ENCODE measurements at places on chromosomes 3 and 15. TPM values are rescaled to one million over a fixed set of nuclear protein-coding genes. Genes with fewer than 3 reads are reported as not detected.

- no peaks in the 10 kb centered on the region for H3K36me3 ChIP-seq
- no peak overlapping the region for H3K27ac ChIP-seq
- no peak for DNase-seq
- H3K4me1 ChIP-seq = peaks cover 5% of the 10 kb centered on the region
These were observed 69.1 kb downstream of the P3H2 start for GRCh38 chr3:190051641-190052040.

GRCh38 chr3:5136211-5136918 lies 14.3 kb downstream of the ARL8B start:
- no peak overlapping the region for H3K4me3 ChIP-seq
- H3K27me3 ChIP-seq = no peaks in the 10 kb centered on the region
- H3K36me3 ChIP-seq = no peaks in the 10 kb centered on the region
- DNase-seq = no peak

The SLC9C1 gene
- total RNA-seq = not detected

- no peak for DNase-seq
- H3K27ac ChIP-seq = no peak overlapping the region
- no peaks in the 10 kb centered on the region for H3K27me3 ChIP-seq
- no peaks in the 10 kb centered on the region for H3K4me1 ChIP-seq
- H3K4me3 ChIP-seq = no peak overlapping the region
- H3K36me3 ChIP-seq = no peaks in the 10 kb centered on the region
These were observed 74.2 kb downstream of the NMD3 start for GRCh38 chr3:161295325-161295724.

The TMCO5A gene
- not detected for total RNA-seq

The CLDN1 gene
- not detected for total RNA-seq

GRCh38 chr3:41137686-41138111 lies 61.6 kb upstream of the CTNNB1 start:
- no peak for DNase-seq
- H3K4me3 ChIP-seq = no peak overlapping the region
- H3K27ac ChIP-seq = no peak overlapping the region
- H3K4me1 ChIP-seq = no peaks in the 10 kb centered on the region
- H3K27me3 ChIP-seq = no peaks in the 10 kb centered on the region
- no peaks in the 10 kb centered on the region for H3K36me3 ChIP-seq

DNA sequence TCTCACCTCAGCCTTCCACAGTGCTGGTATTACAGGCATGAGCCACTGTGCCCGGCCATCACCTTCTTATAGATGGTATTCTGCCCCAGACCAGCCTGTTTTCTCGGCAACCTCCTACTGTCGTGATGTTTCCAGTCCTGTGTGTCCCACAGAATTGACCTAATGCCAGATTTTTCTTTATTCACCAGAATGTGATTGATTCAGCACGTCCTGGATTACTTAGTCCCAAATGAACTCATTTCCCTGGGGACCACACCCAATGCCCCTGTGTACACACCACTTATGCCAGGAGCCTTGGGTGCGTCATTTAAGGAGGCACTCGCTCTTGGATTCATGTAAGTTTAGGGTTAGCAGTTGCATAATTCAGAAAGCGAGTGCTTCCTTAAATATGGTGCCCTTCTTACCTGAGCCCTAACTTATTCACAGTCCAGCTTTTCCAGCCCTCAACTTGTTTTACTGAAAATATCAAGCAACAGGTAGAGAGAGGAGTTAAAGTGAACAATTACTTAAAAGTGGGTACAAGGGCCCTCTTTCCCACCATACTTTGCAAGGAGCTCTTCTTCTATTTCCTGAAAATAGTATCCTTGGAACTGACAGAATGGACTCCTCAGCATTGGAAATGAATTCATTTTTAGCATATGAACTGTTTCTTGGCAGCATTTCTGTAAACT lies 64.6 kb upstream of the UBE2E1 start:
- no peaks in the 10 kb centered on the region for H3K27me3 ChIP-seq
- DNase-seq = no peak
- no peaks in the 10 kb centered on the region for H3K36me3 ChIP-seq
- no peak overlapping the region for H3K4me3 ChIP-seq

DNA sequence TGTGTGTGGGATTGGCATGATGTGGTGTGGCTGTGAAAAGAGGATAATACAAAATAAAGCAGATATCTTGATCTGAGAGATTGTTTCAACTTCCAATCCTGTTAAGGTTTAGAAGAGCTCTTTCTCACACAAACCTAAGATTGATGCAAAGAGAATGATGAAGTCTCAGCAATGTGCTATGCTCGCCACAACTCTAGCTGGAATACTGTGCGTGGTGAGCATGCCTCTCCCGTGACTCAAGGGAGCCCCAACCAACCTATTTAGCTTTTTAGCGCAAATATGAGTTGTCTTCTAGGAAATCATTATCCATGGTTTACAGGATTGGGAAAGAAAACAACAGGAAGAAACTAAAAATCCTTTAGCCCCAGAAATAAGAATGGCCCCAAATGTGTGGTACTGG lies 28.5 kb downstream of the BTLA start:
- H3K27ac ChIP-seq = no peak overlapping the region
- H3K27me3 ChIP-seq = no peaks in the 10 kb centered on the region
- H3K4me3 ChIP-seq = no peak overlapping the region
- DNase-seq = no peak
- H3K4me1 ChIP-seq = no peaks in the 10 kb centered on the region

The IFT80 gene
- 7.9 TPM for total RNA-seq

DNA sequence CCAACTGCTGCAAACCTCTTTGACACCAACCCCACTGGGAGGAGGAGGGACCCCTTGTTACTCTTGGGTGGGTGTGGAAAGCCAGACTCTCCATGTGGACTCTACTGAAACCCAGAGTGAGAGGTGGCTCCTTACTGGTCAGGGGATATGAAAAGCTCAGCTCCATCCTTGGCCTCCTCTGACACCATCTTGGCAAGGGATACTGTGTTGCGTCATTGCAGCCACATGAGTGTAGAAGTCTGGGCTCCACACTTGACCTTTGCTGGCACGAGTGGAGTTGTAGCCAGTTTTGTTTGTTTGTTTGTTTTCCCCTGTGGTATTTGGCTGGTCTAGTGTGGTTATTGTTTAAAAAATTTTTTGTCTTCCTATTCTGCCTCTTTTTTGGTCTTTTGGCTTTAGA lies 289.1 kb downstream of the GAP43 start:
- H3K27ac ChIP-seq = no peak overlapping the region
- no peaks in the 10 kb centered on the region for H3K4me1 ChIP-seq
- no peaks in the 10 kb centered on the region for H3K27me3 ChIP-seq
- DNase-seq = peak; percentile 15

The TNFAIP8L3 gene
- 4.4 TPM for total RNA-seq

- peaks cover 11% of the 10 kb centered on the region for H3K36me3 ChIP-seq
- H3K27me3 ChIP-seq = no peaks in the 10 kb centered on the region
- H3K4me3 ChIP-seq = no peak overlapping the region
- no peak overlapping the region for H3K27ac ChIP-seq
These were observed 128.4 kb downstream of the ZBTB20 start for GRCh38 chr3:115018694-115019093.

- H3K36me3 ChIP-seq = no peaks in the 10 kb centered on the region
- H3K27me3 ChIP-seq = no peaks in the 10 kb centered on the region
- H3K4me3 ChIP-seq = no peak overlapping the region
- no peak overlapping the region for H3K27ac ChIP-seq
- DNase-seq = no peak
- no peaks in the 10 kb centered on the region for H3K4me1 ChIP-seq
These were observed 138.4 kb upstream of the KCNMB2 start for GRCh38 chr3:178397836-178398235.

DNA sequence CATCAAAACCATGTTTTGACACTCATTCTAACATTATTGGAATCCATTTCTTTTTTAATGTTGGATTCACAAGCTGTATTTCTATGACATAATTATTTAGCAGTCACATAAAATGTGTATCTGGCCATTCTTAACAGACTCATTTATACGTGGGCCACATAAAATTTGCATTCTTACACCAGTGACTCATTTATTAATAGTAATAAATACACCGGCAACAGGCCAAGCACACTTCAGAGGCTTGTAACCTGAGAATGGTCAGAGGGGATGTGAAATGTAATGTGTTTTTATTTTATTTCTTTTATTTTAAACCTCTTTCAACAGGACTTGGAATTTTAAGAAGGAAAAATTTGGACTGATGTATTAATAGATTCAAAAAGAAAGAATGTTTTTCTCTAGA lies 384.9 kb upstream of the RARB start:
- H3K27ac ChIP-seq = no peak overlapping the region
- H3K36me3 ChIP-seq = no peaks in the 10 kb centered on the region
- DNase-seq = no peak
- H3K4me3 ChIP-seq = no peak overlapping the region

GRCh38 chr15:32899126-32899596 lies 181.4 kb downstream of the GREM1 start:
- no peak overlapping the region for H3K4me3 ChIP-seq
- no peaks in the 10 kb centered on the region for H3K27me3 ChIP-seq
- no peaks in the 10 kb centered on the region for H3K4me1 ChIP-seq

DNA sequence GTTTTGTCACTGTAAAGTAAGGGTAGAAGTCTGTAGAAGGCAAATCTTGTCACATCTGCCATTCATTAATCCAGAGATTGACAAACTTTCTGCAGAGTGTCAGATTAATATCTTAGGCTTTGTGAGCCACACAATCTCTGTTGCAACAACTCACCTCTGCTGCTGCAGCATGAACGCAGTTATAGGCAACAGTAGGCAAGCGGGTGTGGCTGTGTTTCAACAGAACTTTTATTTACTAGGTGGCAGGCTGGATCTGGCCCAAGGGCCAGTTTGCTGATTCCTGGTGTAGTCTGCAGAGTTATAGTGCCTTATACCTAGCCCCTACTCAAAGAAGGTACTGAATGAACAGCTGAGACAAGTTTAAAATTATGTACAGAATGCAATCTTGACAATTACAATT lies 396.7 kb downstream of the FOXP1 start:
- no peaks in the 10 kb centered on the region for H3K4me1 ChIP-seq
- no peak overlapping the region for H3K27ac ChIP-seq
- H3K27me3 ChIP-seq = no peaks in the 10 kb centered on the region
- DNase-seq = no peak

DNA sequence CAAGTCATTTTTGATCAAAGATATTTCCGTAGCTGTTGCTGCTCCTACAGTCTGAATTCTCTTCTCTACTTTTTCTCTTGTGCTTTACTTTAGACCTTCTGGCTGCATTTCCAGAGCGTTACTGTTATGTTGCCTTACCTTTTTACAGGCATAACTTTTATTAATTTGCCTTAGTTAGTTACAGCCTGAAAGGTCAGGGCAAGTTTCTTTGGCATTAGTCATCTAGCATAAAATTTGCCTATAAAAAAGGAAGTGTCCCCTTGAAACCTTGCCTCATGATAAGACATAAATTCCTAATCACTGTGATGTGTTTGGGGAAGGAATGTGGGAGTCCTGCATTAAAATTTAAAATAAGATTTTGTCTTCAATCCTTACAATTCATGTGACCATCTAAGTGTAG lies 618.5 kb downstream of the NR2F2 start:
- H3K36me3 ChIP-seq = no peaks in the 10 kb centered on the region
- H3K4me1 ChIP-seq = no peaks in the 10 kb centered on the region
- no peak overlapping the region for H3K4me3 ChIP-seq
- DNase-seq = no peak
- H3K27ac ChIP-seq = no peak overlapping the region
- H3K27me3 ChIP-seq = peaks cover 32% of the 10 kb centered on the region

The ADAMTS17 gene
- 16.2 TPM for total RNA-seq

DNA sequence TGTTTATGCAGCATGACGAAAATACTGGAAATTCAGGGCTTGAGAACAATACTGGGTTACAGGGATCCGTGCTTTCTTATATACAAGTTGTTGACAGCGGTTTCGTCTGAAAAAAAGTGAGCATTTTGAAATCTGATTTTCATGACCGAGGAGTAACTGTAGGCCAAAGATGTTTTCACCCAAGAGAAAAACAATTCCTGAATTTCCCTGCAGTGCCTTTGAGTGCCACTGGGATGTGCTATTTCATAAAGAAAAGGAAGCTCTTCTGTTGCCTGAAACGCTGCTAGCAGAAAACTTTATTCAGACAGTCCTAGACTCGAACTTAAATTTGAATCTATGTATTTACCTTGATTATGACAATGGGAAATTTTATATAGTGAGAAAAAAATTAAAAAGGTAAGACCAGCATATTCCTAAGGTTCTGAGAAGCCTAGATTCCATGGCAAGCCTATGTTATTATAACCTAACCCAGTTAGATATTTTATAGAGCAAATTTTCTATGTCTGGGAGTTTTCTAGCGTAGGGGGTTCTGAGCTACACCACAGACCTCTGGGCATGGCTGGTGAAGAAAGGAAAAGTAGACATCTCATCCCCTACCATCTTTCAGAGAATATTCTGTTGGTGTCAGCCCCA lies 30.2 kb downstream of the KCNAB1 start:
- no peaks in the 10 kb centered on the region for H3K27me3 ChIP-seq
- no peaks in the 10 kb centered on the region for H3K36me3 ChIP-seq
- peaks cover 20% of the 10 kb centered on the region for H3K4me1 ChIP-seq

DNA sequence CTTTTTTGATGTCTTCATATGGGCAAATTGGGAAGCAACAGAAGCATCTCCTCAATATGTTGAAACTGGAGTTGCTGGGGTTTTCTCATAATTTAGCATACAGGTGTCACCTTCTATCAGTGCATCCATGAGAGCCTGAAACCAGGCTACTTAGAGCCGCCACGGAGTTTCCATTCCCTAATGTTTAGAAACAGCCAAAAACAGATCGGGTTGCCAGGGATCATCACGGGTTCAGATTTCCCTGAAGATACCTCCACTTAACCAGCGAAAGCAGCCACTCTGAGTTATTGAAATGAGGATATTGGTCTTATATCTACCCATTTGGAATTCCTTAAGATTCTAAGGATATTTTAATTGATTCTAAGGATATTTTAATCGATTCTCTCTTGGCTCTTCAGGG lies 14.5 kb downstream of the TERB2 start:
- no peaks in the 10 kb centered on the region for H3K27me3 ChIP-seq
- no peaks in the 10 kb centered on the region for H3K36me3 ChIP-seq
- H3K4me3 ChIP-seq = no peak overlapping the region
- H3K27ac ChIP-seq = no peak overlapping the region
- no peak for DNase-seq

Data from gastrocnemius medialis (tissue), 4 donors.